ENCODE measurements at places on chromosomes 13 and 19. TPM values are rescaled to one million over a fixed set of nuclear protein-coding genes. Genes with fewer than 3 reads are reported as not detected.
A peak's percentile ranks its signal among the peaks of the same experiment; 100 is the strongest.

DNA sequence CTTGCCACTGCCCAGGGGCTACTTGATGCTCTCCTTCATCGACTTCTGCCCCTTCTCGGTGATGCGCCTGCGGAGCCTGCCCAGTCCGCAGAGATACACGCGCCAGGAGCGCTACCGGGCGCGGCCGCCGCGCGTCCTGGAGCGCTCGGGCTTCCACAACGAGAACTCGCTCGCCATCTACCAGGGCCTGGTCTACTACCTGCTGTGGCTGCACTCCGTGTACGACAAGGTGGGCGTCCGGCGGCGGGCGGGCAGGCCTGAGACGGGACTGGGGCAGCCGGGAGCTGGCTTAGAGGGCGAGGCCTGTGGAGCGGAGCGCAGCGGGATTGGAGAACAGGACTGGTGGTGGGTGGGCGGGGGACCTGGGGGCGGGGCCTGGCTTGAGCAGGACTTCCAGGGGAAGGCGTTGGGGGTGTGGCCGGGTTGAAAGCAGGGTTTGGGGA, 12.7 kb upstream of the PSMD8 start:
- DNase-seq: peak; percentile 77

DNA sequence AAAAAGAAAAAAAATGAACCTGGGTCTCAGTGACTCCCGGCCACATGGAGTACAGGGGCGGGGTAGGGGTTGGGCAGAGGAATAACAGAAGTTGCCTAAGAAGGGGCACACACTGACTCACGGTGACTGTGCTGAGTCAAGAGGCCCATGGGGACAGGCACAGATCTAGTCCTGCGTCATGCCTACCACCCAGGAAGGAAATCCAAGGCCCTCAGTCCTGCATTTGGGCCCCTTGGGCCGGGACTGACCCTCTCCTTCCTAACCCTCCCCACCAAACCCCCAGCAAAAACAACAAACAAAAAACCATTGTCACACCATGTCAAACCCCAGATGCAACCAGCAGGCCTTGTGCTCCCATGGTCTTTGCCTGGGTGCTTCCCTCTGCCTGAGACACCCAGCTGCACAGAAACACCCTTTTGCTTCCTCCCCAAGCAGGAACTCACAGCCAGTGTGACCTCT, 9.6 kb upstream of the NOTCH3 start:
- no peak for DNase-seq

- DNase-seq: no peak
Observed at GRCh38 chr19:47512948-47513319, 1.9 kb downstream of the NAPA start.

DNA sequence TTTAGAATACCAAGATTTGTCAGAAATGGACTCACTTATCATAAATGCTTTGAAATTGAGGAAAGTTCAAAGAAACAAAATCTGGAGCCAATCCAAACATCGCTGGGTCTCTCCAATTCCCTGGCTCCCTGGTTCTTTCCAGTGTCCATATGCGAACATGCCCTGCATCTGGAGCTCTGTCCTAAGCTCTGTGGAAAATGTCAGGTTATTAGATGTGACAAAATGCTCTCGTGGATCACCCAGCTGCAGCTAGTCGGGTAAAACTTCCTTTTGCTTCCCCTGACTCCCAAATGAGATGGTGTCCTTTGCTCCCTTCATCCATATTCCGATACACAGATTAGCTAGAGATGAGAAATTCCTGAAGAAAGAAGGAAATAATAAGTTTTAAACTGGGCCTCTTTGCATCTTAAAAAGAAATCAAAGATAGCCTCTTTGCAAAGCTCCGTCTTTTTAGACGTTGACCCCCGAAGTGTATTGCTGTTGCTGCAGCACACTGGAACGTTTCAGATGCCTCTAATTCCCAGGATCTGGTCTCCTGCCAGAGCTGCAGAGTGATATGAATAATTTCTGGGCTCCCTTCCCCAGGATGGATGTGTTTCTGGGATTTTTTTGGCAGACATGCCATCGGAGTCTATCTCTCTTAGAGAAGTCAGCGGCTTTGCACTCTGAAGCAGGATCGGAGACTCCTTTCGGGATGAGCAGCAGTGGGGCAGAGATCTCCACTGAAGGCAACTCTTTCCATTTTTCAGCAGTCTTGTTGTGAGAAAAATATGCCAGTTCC, 102.9 kb downstream of the TEX26 start:
- no peak for DNase-seq

- DNase-seq: no peak
Observed at GRCh38 chr19:5108123-5108596, 139.2 kb downstream of the KDM4B start.

DNA sequence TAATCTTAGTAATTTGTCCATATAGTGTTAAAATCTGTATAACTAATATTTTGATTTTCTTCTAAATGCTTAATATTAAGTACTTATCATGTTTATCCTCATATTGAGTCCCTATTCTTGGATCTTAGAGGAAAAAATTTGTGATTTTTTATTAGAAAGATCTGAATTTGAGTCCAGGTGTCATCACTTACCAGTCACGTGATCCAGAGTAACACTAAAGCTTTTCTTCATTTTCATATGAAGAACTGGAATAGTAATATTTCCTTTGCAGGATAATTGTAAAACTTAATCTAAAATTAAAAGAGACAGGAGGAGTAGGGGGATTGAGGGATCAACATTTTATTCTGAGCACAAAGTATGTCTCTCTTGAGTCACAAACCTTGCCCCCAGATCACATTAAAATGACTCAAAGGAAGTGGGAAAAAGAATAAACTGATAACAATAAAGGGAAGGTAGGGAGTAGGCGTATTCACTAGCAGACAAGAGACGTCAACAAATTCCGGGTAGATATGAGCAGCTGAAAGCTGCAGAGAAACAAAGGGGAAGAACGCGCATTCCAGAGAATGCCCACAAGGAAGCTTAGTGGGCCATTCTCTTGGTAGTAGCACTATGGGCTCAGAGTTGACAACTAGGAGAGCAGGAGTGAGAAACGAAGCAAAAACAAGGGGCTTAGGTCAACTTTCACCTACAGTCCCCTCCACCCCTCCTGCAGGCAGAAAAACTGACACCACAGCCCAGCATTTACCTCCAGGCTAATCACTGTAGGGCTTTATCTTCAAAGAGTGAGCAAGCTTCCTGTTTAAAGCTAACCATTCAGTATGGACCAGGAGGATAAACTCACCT, 123.1 kb downstream of the SPRY2 start:
- DNase-seq: no peak

- no peak for DNase-seq
Observed at GRCh38 chr19:50497022-50497405, 14.0 kb downstream of the JOSD2 start.

GRCh38 chr13:24282256-24282655, 27.1 kb upstream of the C1QTNF9 start:
- DNase-seq: no peak

DNA sequence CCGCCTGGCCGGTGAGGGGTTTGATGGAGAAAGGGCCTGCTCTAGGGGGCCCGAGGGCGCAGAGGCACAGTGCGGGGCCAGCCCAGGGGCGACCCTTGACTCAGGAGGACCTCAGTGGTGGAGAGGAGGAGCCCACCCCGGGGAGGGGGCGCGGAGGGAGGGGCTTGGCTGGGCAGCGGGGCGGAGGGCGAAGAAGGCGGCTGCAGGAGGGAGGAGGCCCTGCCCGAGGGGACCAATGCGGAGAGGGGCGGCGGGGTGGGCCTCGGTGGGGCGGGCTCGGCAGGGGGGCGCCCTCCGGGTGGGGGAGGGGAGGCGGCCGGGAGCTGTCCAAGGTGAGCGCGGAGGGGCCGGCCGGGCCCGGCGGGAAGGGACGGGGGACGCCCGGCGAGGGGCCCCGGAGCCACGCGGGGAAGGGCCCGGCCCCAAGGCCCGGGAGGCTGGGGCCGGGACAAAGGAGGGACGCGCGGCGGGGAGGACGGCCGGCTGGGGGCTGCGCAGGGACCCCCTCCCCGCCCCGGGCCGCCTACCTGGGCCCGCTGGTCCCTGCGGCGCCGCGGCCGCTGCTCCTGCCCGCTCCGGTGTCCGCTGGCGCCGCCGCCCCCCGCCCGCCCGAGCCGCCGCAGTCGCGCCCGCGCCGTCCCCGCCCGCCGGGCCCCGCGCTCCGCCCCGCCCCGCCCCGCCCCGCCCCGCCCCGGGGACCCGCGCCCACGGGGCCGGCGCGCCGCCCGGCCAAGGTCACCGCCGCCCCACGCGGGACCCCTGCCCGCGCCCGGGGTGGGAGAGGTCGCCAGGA, at the start of gene DIRAS1:
Gene DIRAS1, minus strand, starts transcription at position 596 of the 793 bp plus-strand sequence. CDS start 3,566 bp downstream, outside the sequence.
- peak; percentile 41 for DNase-seq

DNA sequence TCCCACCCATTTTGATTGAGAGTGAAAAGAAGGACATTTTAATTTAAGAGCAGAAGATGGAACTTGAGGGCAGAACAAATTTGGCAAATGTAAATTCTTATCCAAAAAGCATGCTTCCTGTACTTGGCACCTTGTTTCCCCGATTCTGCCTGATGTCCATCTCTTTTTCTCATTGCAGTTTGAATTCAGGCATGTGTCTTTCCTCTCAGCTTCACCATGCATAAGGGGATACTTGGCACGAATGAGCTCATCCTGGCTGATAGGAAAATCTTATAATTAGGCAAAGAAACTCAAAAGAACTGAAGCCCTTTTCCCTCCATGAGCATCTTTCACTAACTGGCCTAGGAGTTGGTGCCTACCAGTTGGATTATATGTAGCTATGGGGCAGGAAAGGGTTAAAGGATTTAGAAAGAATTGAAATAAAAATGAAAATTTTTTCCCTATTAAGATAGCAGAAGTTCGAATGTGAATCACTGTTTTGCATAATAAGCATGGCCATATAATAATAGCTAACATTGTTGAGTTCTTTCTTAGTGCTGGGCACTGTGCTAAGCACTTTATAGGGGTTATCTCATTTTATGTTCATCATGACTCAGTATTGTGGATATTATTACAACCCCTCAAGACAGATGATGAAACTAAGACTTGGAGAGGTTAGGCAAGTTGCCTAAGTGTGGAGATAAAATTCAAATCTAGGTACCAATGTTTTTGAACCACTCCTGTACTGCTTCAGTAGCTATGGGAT, 386.6 kb downstream of the KCNRG start:
- DNase-seq: no peak

- DNase-seq: no peak
Observed at GRCh38 chr19:10655457-10656312, 1.5 kb downstream of the ILF3 start.

DNA sequence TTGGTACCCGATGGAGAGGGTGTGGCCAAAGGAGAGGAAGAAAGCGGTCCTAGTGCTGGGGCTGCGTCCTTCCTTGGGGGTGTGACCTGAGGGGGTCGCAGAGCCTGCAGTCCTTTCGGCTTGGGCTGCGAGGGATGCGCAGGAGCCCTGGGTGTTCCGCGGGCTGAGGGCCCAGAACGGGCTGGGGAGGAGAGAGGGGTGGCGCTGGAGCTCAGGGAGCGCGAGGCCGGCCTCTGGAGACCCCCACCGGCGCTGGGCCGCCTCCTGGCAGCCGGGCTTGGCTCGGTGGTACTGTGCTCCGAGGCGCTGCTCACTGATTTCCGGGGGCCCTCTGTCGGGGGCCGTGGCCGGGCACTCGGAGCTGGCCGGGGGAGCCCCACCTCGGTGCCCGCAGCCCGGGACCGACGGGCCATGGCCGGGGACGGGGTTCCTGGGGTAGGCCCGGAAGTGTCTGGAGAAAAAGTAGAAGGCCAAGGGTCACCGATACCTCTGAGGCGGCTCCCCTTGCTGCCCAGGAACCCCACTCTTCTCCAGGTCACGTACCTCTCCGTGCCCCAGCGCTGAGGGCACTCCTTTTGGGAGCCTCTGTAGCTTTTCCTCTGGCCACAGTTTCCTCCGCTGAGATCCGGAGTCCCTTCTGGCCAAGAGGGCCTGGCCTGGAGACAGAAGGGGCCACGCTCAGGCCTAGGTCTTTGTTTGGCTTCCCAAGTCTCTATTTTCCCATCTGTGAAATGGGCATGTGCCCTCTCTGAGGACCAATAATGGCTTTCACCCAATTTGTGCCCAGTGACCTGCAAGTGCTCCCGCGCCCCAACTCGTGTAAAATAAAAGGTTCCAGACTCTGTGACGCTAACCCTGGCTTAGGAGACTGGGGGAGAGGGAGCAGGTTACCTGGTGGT, 1.6 kb downstream of the PRR36 start:
- no peak for DNase-seq

DNA sequence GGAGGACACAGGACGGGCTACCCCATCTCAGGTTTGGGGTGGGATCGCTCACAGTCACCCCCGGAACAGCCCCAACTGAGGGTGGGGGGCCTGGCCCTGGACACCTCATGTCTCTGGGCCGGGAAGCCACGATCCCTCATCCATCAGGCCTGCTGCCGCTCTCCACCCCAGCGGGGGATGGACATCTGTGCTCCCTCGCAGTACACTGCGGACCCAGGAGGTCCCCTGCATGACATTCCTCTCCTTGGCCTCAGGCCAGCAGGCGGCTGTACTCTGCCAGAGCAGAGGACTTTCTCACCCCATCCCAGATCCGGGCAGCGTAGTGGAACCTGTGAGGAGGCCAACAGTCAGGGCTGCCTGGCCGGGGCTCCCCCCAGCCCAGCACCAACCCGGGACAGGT, 15.5 kb downstream of the IRGC start:
- no peak for DNase-seq

GRCh38 chr13:46374710-46375109, 12.3 kb downstream of the RUBCNL start:
- DNase-seq: no peak

DNA sequence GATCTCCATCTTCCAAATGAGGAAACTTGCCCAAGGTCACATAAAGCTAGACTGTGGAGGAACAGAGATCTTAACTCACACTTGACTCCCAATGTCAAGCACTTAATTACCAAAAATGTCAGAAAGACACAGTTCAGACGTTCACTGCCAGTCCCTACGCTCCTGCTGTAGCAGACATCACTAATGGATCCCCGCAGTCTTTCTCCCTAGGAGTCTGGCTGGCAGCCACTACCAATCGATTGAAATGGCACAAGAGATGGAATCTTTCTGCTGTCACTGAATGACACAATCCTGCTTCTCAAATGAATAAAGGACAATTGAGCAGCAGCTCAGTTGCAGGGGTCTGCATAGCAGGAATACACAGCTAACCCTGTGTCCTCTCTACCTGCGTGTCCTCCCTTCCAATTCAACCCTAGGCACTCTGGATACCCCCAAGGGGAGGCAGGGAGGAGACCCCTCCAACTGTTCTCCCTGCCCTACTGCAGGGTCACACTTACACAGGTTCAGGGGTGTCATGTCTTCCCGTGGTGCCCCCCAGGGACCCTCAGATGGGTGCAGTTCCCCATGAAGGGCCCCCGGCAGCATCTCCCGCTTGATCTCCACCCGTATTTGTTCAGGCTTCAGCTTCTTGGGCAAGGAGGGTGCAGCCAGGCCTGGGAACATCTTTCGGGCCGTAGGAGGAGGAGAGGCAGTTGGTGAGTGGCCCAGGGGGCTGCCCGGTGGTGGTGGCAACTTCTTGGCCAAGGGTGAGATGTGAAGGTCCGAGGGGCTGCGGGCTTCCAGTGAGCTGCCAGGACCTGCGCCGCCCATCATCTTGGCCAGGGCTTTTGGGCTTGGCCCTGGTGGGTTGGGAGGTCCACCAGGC, 7.9 kb upstream of the AKAP8L start:
- no peak for DNase-seq

The FAAP24 gene
- total RNA-seq: 3.4 TPM

The CATSPERD gene
- total RNA-seq: not detected

The TUBA3C gene
- total RNA-seq: not detected

The ARHGAP35 gene
- total RNA-seq: 86.0 TPM
